Kasumi-1 (cell line): ENCODE measurements at places on chromosomes 12 and 14.

- DNase-seq = no peak
These were observed 13.5 kb upstream of the ASIC1 start for GRCh38 chr12:50043854-50044253.

- DNase-seq = no peak
These were observed 196.2 kb downstream of the CACNA1C start for GRCh38 chr12:2248901-2249381.

- no peak for DNase-seq
These were observed 215.4 kb upstream of the RTL1 start for GRCh38 chr14:101118746-101119591.

- no peak for DNase-seq
These were observed 300.4 kb downstream of the SNAPC1 start for GRCh38 chr14:62062645-62063044.

GRCh38 chr14:103607822-103608221 lies 21.2 kb upstream of the KLC1 start:
- DNase-seq = no peak

DNA sequence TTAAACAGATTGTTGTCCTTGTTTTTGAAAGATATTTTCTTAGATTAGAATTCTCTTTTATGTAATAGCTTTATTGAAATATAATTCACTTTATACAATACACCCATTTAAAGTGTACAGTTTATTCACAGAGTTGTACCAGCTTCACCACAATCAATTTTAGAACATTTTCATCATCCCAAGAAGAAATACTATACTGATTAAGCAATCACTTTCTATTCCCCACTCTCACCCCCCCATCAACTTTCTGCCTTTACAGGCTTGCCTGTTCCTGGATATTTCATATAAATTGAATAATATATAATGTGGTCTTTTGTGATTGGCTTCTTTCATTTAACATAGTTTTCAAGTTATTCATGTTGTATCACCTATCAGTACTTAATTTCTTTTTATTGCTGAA lies 44.4 kb downstream of the ARHGAP5 start:
- DNase-seq = no peak

DNA sequence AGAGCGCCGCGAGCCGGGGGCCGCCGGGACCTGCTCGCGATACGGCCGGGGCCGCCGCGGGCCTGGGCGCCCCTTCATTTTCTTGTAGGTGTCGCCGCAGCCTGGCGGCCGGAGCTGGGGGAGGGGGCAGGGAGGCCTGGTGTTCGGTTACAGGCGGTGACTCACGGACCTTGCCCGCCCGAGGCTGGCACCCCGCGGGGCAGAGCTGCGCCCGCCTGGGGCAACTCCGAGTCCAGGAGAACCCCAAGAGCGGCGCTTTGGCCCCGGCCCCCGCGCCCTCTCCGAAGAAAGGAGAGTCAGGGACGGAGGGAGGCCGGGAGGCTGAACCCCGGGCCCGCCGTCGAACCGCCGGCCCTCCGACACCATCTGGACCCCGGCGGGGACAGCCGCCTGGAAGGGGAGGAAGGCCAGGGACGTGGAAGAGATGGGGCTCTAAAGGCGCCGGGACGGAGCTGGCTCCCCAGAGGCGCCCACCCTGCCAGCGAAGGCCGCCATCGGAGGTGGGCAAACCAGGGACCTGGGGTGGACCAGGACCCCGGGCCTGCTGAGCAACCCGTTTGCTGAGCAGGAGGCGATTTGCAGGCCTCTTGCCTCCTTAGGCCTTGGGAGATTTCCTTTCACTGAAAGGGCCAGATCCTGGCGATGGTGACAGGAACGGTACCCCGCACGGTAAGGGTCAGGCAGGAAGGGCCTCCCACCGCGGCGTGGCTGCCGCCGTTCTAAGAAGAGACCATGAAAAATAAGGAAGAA lies 843 bp upstream of the NUAK1 start:
- DNase-seq = no peak

- no peak for DNase-seq
These were observed 19.4 kb upstream of the EML1 start for GRCh38 chr14:99773521-99774497.

DNA sequence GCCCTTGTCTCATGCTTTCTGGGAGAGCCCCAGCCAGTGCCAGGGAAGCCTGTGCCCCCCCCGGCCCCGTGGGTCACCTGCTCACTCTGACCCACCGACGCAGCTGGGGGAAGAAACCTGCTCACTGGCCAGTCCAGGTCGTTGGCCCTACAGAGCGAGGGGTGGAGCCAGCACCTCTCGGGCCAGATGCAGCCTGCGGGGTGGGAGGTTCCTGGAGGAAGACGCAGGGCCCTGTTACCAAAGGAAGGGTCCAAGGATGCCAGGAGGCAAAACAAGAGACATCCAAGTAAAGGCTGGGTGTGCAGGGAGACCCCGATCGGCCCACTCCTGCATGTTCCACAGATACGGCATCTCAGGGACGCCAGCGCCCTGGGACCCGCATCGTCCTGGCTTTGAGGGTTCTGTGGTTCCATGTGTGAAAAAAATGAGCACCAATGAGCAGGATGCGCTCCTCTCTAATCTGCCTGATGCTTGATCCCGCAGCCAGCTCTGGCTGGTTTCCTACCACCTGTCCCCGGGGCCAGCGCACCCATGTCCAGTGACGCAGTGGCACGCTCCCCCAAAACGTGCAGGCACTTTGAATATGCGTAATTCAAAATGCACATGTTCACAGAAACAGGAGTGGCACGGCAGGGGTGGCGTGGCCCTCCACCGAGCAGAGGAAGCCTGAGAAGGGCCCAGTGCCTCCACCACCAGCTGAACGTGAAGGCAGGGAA lies 66.0 kb upstream of the GALNT9 start:
- DNase-seq = no peak

DNA sequence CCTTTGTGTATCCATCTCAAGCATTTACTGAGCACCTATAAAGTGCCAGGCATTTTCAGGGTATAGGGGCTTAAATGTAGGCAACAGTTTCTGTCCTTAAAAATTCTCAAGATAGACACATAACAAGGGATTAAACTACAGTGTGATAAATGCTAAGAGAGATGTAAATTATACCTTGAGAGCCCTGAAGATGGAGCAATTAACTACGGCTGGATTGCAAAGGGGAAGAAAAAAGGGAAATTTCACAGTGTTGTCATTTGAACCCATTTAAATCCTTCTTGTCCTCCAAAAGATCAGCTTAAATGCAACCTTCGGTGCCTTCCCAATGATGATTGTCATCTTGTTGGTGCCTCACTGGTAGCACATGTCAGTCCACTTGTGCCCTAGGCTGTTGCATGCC lies 11.5 kb upstream of the IL26 start:
- DNase-seq = peak; percentile 36

- peak; percentile 11 for DNase-seq
These were observed 38.4 kb upstream of the BCL2L14 start for GRCh38 chr12:12032260-12032791.

- no peak for DNase-seq
These were observed 57.0 kb downstream of the GCH1 start for GRCh38 chr14:54845641-54846040.

DNA sequence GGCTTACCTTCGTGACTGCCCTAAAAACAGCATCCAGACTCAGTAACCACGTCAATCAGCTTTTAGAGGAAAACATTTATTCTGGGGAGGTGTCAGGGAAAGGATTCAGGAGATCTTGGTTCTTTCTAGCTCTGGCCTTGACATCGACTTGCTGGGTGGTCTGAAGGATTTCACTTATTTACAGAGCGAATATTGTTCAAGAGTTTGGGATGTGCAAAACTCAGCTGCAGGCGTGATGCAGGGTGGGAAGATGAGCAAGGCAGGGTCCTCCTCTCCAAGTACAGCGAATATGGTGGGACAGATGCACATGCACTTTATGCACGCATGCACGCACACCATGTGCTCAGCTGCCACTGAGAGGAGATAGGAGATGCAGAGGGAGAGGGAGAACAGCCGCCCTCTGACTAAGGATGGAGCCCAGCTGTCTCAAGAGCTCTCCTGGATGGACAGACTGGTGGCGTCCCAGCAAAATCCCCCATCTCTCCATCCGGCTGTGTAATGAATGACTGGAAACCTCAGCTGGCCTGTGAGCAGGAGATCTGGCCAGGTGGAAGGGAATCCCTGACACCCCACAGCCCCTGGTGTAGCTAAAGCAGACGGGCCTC lies 24.4 kb upstream of the BDKRB1 start:
- no peak for DNase-seq

- no peak for DNase-seq
These were observed 100.6 kb downstream of the OTOGL start for GRCh38 chr12:80199931-80200330.

GRCh38 chr14:90905531-90905930 lies 89.3 kb upstream of the TTC7B start:
- no peak for DNase-seq

DNA sequence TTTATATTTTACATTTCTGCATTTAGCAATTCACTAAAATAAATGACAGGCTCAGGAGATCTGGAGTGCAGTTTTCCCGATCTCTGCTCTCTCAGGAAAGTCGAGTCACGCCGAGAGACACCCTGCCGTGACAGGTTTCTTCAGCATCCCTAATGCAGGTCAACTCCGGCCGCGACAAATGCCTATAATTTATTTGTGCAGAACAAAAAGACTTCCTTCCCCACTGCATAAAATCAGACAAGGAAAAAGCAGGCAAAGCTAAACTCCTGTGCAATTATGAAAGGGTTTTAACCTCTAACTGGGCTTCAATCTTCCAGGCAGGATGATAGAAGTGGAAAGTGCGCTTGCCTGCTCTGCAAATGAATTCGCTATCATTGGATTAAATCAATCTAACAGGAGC lies 28.1 kb downstream of the SPRING1 start:
- no peak for DNase-seq

- peak; percentile 49 for DNase-seq
These were observed 138.8 kb upstream of the WSCD2 start for GRCh38 chr12:107990325-107990724.

DNA sequence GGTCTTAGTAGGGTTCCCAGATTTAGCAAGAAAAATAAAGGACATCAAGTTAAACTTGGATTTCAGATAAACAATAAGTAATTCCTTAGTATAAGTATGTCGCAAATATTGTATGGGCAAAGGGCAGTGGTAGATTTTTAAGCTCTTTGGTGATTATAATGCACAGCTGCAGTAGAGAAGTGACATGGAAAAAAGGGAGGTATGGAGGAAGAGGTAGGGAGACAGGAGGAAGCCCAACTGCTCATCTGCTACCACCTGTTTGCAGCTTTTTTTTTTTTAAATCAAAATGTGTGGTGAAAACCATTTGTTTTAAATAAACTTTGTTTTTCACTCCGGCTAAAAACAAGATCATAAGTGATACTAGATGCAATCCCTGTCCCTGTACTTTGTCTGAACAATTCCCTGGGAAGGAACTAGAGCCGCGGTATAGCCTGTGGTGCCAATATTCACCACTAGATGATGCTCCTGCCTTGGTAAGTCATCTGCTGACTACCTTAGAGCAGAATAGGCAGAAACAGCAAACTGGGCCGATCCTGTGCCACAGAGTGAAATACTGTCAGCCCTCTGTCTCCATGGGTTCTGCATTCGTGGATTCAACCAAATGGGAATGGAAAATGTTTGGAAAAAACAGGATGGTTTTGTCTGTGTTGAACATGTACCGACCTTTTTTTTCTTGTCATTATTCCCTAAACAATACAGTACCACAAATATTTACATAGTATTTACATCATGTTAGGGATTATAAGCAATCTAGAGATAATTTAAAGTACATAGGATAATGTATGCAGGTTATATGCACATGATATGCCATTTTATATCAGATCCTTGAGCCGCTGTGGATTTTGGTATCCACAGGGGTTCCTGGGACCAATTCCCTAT lies 62.4 kb upstream of the PLBD1 start:
- peak; percentile 63 for DNase-seq

DNA sequence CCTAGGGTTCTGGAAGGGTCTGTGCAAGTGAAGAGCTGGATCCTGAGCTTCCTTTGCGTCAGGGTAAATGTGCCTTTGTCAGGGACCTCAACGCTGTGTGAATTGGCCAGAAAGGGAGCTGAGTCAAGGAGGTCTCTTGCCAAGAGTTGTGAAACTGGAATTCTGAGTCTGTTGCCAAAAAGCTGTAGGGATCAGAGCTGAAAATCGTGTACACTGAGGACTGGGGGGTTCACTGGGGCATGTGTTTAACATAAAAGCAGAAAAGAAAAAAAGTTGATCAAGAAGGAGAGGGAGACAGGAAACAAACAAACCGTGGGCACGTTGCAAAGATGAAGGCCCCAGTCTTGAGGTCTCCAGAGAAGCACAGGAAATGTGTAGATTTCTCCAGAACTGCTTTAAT lies 1081.5 kb downstream of the VRK1 start:
- no peak for DNase-seq

- DNase-seq = peak; percentile 60
These were observed 7.2 kb upstream of the SDR9C7 start for GRCh38 chr12:56941299-56942017.

DNA sequence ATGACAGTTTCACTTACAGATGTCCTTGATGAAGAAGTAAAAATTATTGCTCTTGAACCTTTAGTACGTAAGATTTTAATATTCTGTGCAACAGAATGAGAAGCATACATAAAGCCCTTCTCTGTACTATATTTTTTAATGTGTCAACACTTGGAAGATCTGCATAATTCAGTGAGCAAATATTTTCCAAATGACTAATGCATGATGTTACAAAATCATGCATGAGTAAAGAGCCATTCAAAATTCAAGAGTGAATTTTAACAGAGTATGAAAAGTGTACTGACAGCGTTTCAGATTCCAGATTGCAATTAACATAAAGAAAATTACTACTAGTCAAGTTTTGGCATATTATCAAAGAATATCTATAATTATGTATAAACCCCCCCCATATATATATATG lies 101.4 kb upstream of the BBS10 start:
- no peak for DNase-seq

DNA sequence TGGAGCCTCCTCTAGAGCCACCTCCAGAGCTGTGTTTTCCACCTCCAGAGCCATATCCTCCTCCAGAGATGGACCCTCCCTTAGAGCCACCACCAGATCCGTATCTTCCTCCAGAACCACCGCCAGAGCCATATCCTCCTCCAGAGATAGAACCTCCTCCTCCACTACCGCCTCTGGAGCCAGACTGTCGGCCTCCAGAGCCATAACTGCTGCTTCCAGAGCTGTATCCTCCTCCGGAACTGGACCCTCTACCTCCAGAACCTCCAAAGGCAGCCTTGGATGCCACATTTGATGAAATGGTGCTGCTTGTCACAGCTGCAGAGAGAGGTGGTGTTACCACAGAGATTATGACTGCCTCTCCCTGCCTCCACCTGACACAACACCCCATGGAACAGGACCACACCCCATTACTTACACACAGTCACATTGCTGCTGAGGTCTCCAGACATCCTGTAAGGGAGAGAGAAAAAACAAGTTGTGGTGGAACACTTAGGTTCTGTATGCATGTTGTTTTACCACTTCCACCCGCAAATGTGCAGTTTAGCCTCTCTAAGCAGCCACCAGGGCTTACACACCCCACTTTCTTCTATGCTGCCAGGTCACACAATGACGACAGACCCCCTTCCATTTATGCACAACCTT lies 6.8 kb downstream of the KRT2 start:
- DNase-seq = no peak
